ENCODE measurements at places on chromosomes 4 and X. TPM values are rescaled to one million over a fixed set of nuclear protein-coding genes. Genes with fewer than 3 reads are reported as not detected.
A peak's percentile ranks its signal among the peaks of the same experiment; 100 is the strongest.

DNA sequence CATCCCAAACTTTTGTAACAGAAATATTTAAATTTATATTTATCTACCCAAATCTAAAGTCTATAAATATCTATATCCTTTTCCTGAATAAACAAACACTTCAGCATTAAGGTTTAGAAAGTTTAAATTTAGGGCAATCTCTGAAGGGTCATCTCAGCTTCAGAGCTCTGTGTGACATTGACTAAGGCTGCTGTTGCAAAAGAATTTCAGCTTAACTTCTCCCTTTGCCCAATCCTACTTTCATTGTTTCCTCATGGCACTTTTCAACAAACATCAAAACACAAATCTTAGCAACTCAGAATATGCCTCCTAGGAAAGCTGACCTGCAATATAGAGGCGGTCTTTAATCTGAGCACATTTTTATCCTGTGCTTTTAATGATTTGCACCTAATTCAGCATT is 79.7 kb upstream of the BANK1 start:
- no peaks in the 10 kb centered on the region for H3K36me3 ChIP-seq
- no peaks in the 10 kb centered on the region for H3K27me3 ChIP-seq
- no peak overlapping the region for H3K27ac ChIP-seq
- H3K4me3 ChIP-seq, result no peak overlapping the region

GRCh38 chr4:140342620-140343019 is 30.8 kb upstream of the SCOC start:
- no peak overlapping the region for H3K4me3 ChIP-seq
- H3K27me3 ChIP-seq, result no peaks in the 10 kb centered on the region
- no peaks in the 10 kb centered on the region for H3K4me1 ChIP-seq
- no peaks in the 10 kb centered on the region for H3K36me3 ChIP-seq

DNA sequence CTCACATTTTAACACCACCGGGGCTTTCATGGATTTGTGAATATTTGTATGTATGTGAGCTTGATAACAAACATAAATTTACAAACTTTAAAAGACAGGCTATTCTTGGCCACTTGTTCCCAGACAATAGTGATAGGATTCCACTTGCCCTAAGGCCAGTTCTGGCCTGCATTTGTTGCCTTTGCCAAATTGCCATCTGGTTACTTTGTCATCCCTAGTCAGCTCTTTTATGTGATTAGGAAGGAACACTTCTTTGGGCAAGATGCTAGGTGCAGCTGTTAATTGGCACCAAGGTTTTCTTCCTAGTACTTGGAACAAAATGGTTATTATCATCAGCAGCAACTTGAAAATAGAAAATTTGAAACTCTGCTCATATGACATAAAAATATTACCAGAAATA is 63.3 kb downstream of the CCSER1 start:
- H3K27me3 ChIP-seq, result no peaks in the 10 kb centered on the region
- no peak for DNase-seq
- H3K4me1 ChIP-seq, result no peaks in the 10 kb centered on the region
- no peak overlapping the region for H3K27ac ChIP-seq

DNA sequence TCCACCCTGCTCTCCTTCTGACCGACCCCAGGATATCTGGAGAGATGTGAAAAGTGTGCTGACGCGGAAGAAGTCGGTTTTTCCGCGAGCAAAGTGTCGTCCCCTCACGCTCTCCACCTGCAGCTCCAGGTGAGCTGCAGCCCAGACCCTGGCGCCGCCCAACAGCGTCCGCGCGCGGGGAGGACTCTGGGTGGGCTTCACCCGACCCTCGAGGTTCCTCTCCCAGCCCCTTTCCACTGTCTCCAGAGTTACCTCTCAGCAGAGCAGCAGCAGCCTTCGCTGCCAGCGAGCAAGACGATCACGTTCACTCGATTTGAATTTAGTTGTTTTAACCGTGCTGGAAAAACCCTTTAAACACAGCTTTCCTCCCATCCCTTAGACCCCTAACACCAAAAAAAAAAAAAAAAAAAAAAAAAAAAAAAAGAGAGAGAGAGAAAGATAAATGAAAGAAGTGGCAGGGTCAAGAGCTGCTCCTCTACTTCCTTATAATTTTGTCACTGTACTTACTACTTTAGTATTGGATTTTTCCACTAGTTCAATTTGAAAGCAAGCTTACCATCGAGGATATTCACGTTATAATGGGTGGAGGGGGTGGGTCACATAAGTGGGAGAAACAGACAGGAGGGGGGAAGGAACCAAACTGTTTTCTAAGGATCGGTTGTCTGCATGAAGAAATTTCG is 758 bp upstream of the NR3C2 start:
- no peak for DNase-seq
- H3K27me3 ChIP-seq, result peaks cover 9% of the 10 kb centered on the region
- H3K36me3 ChIP-seq, result no peaks in the 10 kb centered on the region
- peak overlapping the region; percentile 90 for H3K4me3 ChIP-seq

GRCh38 chrX:143095816-143096215 is 70.1 kb downstream of the SPANXN4 start:
- no peaks in the 10 kb centered on the region for H3K4me1 ChIP-seq
- H3K27me3 ChIP-seq, result no peaks in the 10 kb centered on the region
- no peak overlapping the region for H3K4me3 ChIP-seq
- DNase-seq, result no peak
- no peaks in the 10 kb centered on the region for H3K36me3 ChIP-seq

DNA sequence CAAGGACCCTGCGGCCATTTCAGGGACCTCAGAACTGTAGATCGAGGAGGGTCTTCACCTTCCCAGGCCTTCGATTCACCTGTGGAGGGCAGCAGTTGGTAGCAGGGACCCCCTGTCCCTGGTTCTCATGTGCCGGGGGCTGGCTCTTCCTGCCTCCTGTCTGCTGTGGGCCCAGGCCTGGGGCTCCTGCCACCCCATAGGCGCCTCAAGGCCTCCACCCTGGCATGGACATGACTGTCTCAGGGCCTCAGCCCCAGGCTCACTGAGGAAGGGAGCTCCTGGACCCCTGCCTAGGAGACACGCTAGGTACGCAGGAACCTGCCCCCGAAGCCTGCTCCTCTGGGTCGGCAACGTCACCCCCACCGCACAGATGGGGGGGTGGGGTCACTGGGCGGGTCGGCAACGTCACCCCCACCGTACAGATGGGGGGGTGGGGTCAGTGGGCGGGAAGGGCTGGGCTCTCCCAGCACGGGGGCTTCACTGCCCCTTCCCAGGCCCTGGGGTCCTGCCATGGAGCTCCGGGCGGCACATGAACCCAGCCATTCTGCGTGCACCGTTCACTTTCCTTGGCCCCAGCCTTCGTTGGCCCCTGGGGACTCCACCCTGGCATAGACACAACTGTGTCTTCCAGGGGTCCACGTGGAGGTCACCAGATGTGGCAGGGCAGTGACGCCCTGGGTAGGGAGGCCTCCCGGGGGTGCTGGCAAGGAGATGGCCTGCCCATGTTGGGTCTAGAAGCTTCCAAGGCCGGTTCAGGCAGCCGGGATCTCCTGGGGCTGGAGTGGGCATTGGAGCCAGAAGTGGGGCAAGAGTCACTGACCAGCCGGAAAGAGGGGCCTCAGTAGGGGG is 3.5 kb upstream of the HGFAC start:
- no peak overlapping the region for H3K4me3 ChIP-seq
- no peak overlapping the region for H3K27ac ChIP-seq
- H3K36me3 ChIP-seq, result no peaks in the 10 kb centered on the region
- H3K4me1 ChIP-seq, result peaks cover 6% of the 10 kb centered on the region

DNA sequence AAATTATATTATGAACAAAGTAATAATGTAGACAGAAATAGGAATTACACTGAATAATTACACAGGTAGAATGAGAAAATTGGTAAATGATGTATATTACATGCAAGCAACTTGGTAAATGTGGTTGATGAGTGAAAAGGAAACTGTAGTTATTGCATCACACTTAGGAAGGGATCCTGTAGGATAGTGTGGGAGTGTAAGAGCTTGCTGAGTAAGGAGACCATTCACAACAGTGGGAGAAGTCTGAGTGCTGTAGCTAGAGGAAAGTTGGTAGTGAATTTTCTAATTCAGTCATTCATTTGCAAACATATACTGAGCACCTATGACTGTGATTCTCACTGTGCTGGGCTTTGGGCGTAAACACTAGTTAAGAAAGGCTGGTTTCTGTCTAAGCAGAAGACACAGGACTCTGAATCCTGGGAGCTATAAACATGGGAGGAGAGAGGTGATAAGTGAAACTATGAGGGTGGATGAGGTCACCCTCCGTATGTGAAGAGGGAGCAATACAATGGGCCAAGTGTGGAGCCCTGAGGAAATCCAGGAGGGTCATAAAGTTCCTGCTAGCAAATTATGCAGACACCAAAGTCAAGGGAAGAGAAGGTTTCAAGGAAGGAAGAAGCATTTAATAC is 14.2 kb upstream of the CPE start:
- no peaks in the 10 kb centered on the region for H3K27me3 ChIP-seq
- H3K4me3 ChIP-seq, result no peak overlapping the region
- no peak overlapping the region for H3K27ac ChIP-seq
- H3K36me3 ChIP-seq, result no peaks in the 10 kb centered on the region

GRCh38 chr4:17664755-17665154 is 50.3 kb downstream of the MED28 start:
- no peak overlapping the region for H3K4me3 ChIP-seq
- peaks cover 6% of the 10 kb centered on the region for H3K4me1 ChIP-seq
- H3K27ac ChIP-seq, result no peak overlapping the region
- no peaks in the 10 kb centered on the region for H3K36me3 ChIP-seq
- no peaks in the 10 kb centered on the region for H3K27me3 ChIP-seq

RTL9 gene
- not detected for total RNA-seq

CPE gene
- total RNA-seq, result not detected

KIAA1210 gene
- not detected for total RNA-seq

CPZ gene
- total RNA-seq, result not detected

BCORL1 gene
- 6.5 TPM for total RNA-seq

UBQLN2 gene
- 43.4 TPM for total RNA-seq
